ENCODE measurements at places on chromosomes 12 and 14.

- no peak for DNase-seq
Observed at GRCh38 chr12:55845785-55846496, 3.2 kb upstream of the MMP19 start.

- no peak for DNase-seq
Observed at GRCh38 chr12:117192057-117192456, 1.8 kb upstream of the FBXO21 start.

GRCh38 chr12:4648104-4648500, 749 bp downstream of the AKAP3 start:
- no peak for DNase-seq

- peak; percentile 79 for DNase-seq
Observed at GRCh38 chr14:76926521-76927251, 100.5 kb downstream of the LRRC74A start.

GRCh38 chr14:91277546-91278382, 33.3 kb upstream of the GPR68 start:
- no peak for DNase-seq

GRCh38 chr14:102497998-102498677, 11.4 kb downstream of the ANKRD9 start:
- no peak for DNase-seq
